ENCODE measurements at places on chromosomes 12 and 14. TPM values are rescaled to one million over a fixed set of nuclear protein-coding genes. Genes with fewer than 3 reads are reported as not detected.

SAMD15 gene
- total RNA-seq: 0.42 TPM

CIDEB gene
- total RNA-seq: 6.6 TPM

GPR84 gene
- not detected for total RNA-seq

IGF1 gene
- 48.7 TPM for total RNA-seq

TAS2R8 gene
- not detected for total RNA-seq

ARHGEF40 gene
- total RNA-seq: 27.0 TPM

TRMT61A gene
- 33.0 TPM for total RNA-seq

- no peak for DNase-seq
- H3K36me3 ChIP-seq: peaks cover 12% of the 10 kb centered on the region
- H3K4me1 ChIP-seq: peaks cover 3% of the 10 kb centered on the region
- no peak overlapping the region for H3K27ac ChIP-seq
- H3K4me3 ChIP-seq: no peak overlapping the region
- H3K27me3 ChIP-seq: no peaks in the 10 kb centered on the region
Observed at GRCh38 chr12:109863847-109864712, 16.3 kb downstream of the GLTP start.

DNA sequence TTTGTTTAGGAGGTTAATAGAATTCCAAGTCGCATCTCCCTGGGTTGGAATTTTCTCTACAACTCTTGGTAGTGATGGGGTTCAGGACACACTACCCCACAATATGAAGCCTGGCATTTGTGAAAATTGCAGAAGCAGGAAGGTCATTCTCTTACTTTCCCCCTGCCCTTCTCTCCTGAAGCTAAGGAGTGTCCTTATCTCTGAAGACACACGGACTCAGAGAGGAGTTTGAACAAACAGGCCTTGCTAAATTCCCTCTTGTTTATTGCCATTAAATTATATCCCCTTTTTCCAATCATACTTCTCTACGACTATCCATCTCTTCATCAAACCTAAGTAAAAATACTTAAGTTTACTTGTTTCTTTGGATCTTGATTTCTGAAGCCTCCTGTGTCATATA, 443.0 kb downstream of the RAD51B start:
- no peak overlapping the region for H3K27ac ChIP-seq
- no peaks in the 10 kb centered on the region for H3K36me3 ChIP-seq
- H3K4me1 ChIP-seq: peaks cover 21% of the 10 kb centered on the region
- no peak for DNase-seq

DNA sequence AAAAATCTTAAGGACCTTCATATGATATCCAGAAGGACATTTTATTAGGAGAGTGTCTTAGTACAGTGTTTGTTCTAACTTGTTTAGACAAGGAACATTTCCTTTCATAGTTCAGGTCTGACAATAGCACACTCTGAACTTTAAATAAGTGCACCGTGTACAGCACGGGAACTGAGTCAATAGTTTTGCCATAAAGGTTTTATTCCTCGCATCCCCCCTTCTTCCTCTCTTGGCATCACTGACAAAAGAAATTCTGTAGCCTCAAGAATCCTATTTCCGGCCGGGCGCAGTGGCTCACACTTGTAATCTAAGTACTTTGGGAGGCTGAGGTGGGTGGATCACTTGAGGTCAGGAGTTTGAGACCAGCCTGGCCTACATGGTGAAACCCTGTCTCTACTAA, 58.3 kb downstream of the TMCC3 start:
- H3K27me3 ChIP-seq: no peaks in the 10 kb centered on the region
- H3K4me3 ChIP-seq: no peak overlapping the region
- DNase-seq: no peak
- no peaks in the 10 kb centered on the region for H3K36me3 ChIP-seq
- peak overlapping the region; percentile 63 for H3K27ac ChIP-seq
- peaks cover 85% of the 10 kb centered on the region for H3K4me1 ChIP-seq

DNA sequence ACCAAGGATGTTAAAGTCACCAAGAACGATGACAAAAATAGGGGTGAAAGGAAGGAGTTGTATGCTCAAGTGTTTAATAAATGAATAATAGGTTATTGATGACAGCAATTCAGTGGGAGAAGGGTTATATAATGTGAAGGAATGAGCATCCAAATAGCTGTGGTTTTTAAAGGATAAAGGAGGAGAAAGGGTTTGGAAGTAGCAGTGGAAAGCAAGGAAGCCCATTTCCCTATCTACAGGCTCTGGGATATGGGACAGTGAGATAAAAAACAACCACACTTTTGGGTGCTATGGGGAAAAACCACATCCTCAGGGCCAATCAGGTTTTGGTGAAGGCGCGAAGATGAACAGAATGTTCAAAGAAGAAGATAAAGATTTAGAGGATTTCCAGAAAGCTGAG, 258.6 kb downstream of the ZFP36L1 start:
- no peaks in the 10 kb centered on the region for H3K36me3 ChIP-seq
- peaks cover 6% of the 10 kb centered on the region for H3K4me1 ChIP-seq
- DNase-seq: no peak
- no peak overlapping the region for H3K4me3 ChIP-seq

DNA sequence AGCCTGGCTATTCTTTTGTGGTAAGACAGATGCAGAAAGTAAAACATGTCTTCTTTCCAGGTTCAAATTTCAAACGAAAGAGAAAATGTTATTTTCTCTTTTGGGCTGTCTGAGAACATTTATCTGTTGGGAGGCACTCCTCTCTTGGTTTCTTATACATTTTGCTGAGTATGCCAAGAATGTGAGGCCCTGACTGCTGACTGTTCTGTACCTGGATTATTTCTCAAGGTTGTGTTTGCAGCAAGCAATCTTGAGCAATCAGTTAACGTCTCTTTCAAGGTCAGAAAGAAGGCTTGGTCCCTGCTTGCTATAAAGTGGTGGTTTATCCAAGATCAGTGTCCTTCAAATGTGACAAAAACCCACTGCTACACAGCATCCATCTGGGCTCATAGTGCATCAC, 9.8 kb downstream of the SSTR1 start:
- no peaks in the 10 kb centered on the region for H3K4me1 ChIP-seq
- no peaks in the 10 kb centered on the region for H3K27me3 ChIP-seq
- no peaks in the 10 kb centered on the region for H3K36me3 ChIP-seq
- DNase-seq: no peak

DNA sequence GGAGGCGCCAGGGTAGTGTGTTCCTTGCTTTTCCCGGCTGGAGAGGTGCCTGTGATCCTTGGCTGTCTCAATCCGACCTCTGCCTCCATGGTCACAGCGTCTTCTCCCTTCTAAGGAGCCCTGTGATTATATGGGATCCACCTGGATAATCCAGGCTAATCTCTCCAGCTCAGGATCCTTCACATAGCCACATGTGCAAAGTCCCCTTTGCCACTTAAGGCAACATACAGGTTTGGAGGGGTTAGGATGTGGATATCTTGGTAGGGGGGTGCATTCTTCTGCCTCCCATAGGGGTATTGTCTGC, 1.2 kb upstream of the HVCN1 start:
- DNase-seq: no peak
- peaks cover 28% of the 10 kb centered on the region for H3K4me1 ChIP-seq
- peak overlapping the region; percentile 68 for H3K27ac ChIP-seq
- H3K36me3 ChIP-seq: no peaks in the 10 kb centered on the region
- H3K27me3 ChIP-seq: no peaks in the 10 kb centered on the region

DNA sequence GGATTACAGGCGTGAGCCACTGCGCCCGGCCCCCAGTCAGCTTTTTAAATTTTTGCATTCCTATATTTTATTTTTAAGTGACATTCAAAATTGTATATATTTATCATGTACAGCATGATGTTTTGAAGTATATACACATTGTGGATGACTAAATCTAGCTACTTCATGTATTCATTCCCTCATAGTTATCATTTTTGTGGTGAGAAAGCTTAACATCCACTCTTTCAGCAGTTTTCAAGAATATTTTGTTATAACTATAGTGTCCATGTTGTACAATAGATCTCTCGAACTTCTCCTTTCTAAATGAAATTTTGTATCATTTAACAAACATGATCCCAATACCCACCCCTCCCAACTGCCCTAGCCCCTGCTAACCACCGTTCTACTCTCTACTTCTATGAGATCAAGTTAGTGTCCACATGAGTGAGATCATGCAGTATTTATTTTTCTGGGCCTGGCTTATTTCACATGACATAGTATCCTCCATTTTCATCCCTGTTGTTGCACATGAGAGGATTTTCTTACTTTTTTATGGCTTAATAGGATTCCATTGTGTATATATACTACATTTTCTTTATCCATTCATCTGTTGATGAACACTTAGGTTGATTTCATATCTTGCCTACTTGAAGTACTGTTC, 8.8 kb upstream of the HEBP1 start:
- no peak for DNase-seq
- H3K36me3 ChIP-seq: no peaks in the 10 kb centered on the region
- no peak overlapping the region for H3K27ac ChIP-seq
- no peak overlapping the region for H3K4me3 ChIP-seq

DNA sequence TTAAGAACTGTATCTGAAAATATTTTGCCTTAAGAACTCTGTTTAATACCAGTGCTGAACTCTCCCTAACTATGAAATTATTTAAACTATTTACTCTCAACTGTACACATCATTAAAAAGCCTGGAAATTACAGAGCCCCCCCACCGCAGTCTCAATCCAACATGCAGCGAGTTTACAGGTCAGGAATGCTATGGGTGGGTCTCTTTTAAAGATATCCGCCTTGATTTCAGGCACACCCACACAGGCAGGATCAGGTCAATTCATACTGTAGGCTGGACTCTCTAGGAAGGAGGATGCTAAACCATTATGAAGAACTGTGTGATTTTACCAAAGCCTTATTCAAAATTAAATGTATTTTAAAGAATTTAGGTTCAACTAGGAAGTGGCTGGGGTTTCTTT, 16.5 kb downstream of the SPTLC2 start:
- DNase-seq: no peak
- H3K4me3 ChIP-seq: no peak overlapping the region
- no peak overlapping the region for H3K27ac ChIP-seq
- H3K4me1 ChIP-seq: peaks cover 38% of the 10 kb centered on the region
- H3K36me3 ChIP-seq: peaks cover 14% of the 10 kb centered on the region
- no peaks in the 10 kb centered on the region for H3K27me3 ChIP-seq

- H3K4me3 ChIP-seq: no peak overlapping the region
- H3K27ac ChIP-seq: no peak overlapping the region
- no peaks in the 10 kb centered on the region for H3K4me1 ChIP-seq
Observed at GRCh38 chr12:98686603-98687002, 41.5 kb downstream of the APAF1 start.

DNA sequence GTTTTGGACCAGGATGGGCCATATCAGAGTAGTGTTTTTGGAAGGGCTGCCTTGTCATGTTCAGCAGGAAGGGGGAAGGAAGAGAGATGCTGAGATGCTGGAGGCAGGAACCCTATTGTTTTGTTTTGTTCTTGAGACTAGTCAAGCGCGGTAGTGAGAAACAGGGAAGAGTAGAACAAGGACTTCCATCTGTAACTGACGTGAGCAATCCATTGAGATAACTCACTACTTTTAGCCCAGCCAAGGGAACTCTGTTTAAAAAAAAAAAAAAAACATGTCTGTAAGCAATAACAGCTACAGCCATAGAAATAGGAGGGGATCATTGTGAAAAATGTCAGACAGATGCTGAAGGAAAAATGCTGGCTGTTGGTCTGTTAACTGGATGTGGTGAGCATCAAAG, 34.0 kb downstream of the CD9 start:
- H3K4me3 ChIP-seq: no peak overlapping the region
- H3K4me1 ChIP-seq: peaks cover 71% of the 10 kb centered on the region
- no peak for DNase-seq
- no peaks in the 10 kb centered on the region for H3K27me3 ChIP-seq
- H3K36me3 ChIP-seq: peaks cover 51% of the 10 kb centered on the region
- H3K27ac ChIP-seq: peak overlapping the region; percentile 100

DNA sequence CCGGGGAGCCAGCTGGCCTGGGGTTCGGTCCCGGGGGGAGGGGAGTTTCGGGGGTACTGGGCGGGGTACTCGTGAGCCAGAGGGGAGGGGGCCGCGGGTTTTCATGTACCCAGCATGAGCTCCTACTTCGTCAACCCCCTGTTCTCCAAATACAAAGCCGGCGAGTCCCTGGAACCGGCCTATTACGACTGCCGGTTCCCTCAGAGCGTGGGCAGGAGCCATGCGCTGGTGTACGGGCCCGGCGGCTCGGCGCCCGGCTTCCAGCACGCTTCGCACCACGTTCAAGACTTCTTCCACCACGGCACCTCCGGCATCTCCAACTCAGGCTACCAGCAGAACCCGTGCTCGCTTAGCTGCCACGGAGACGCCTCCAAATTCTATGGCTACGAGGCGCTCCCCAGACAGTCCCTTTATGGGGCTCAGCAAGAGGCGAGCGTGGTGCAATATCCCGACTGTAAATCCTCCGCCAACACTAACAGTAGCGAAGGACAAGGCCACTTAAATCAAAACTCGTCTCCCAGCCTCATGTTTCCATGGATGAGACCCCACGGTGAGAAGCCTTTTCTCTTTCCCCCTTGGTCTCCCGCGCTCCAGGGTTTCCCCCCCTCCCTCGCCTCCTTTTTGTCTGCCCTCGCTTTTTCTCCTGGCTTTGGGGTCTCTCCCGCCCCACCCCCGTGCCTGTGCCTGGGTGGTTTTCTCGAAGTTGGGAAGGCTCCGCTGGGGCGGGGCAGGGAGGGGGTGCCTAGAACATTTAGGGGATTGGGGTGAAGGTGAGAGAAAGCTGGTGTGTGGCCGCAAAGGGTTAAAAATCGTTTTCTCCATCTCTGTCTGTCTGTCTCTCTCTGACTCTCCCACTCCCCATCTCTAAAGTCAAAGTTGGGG, 627 bp downstream of the HOXC8 start:
- H3K4me1 ChIP-seq: peaks cover 18% of the 10 kb centered on the region
- H3K27me3 ChIP-seq: peaks cover 83% of the 10 kb centered on the region
- no peaks in the 10 kb centered on the region for H3K36me3 ChIP-seq
- no peak overlapping the region for H3K27ac ChIP-seq
- H3K4me3 ChIP-seq: peak overlapping the region; percentile 16
- no peak for DNase-seq

DNA sequence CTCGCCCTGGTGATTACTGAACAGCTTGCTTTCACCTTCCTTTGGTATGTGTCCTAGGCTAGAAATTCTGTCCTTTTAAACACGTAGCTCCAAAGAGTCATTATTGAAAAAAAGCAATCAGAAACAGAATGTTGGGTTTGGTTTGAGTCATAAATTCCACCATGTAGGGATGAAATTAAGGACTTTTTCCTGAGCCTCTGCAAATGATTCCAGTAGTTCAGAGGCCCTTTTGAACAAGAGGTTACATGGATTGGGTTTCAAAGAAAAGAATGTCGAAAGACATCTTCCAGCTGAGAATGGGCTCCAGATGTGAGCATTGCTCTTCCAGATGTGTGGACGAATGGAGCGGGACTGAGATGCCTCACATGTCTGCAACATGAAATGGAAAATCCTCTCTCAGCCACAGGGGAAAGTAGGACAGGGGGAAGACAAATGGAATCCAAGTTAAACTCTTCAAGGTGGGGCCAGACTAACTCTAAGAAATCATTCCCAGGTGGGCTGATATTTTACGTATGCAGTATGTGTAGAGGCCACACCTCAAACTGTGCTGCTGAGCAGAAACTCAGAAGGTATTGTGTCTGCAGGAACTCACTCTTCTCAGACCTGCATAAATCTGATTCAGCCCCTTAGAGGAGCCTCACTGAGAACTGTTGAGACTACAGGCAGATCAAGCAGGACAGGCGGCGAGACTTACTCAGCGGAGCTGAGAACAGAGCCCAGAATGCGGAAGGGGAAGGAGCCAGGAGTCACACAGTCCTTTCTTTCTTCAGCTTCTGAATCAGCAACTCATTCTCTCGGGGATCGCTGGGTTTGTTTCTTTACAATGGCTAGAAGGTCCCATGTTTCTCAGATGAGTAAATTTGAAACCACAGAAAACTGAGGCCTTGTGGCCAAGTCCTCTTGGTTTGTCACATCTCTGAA, 23.3 kb upstream of the EMP1 start:
- H3K27ac ChIP-seq: peak overlapping the region; percentile 66
- no peaks in the 10 kb centered on the region for H3K36me3 ChIP-seq
- H3K27me3 ChIP-seq: no peaks in the 10 kb centered on the region
- H3K4me1 ChIP-seq: peaks cover 20% of the 10 kb centered on the region
- no peak overlapping the region for H3K4me3 ChIP-seq

- no peaks in the 10 kb centered on the region for H3K36me3 ChIP-seq
- H3K27ac ChIP-seq: no peak overlapping the region
- no peak overlapping the region for H3K4me3 ChIP-seq
Observed at GRCh38 chr12:66467932-66468331, 165.6 kb downstream of the HELB start.

Measured in esophagus muscularis mucosa (tissue), 4 donors.